ENCODE measurements at places on chromosomes 7 and 10. TPM values are rescaled to one million over a fixed set of nuclear protein-coding genes. Genes with fewer than 3 reads are reported as not detected.
A peak's percentile ranks its signal among the peaks of the same experiment; 100 is the strongest.

ZPBP gene
- total RNA-seq = not detected

EPO gene
- not detected for total RNA-seq

PPP1R3C gene
- total RNA-seq = not detected

ECHDC3 gene
- 2.0 TPM for total RNA-seq

FAM221A gene
- total RNA-seq = 12.3 TPM

TMEM176B gene
- 1.2 TPM for total RNA-seq

- no peak overlapping the region for H3K27ac ChIP-seq
- H3K27me3 ChIP-seq = peaks cover 7% of the 10 kb centered on the region
- no peaks in the 10 kb centered on the region for H3K36me3 ChIP-seq
- H3K4me3 ChIP-seq = no peak overlapping the region
- DNase-seq = no peak
These were observed 26.2 kb upstream of the C10orf90 start for GRCh38 chr10:126696684-126697083.

- H3K4me3 ChIP-seq = no peak overlapping the region
- no peak for DNase-seq
- no peak overlapping the region for H3K27ac ChIP-seq
- H3K4me1 ChIP-seq = peaks cover 33% of the 10 kb centered on the region
- H3K27me3 ChIP-seq = no peaks in the 10 kb centered on the region
- no peaks in the 10 kb centered on the region for H3K36me3 ChIP-seq
These were observed 61.1 kb downstream of the CNOT4 start for GRCh38 chr7:135448753-135449152.

- no peak overlapping the region for H3K4me3 ChIP-seq
- no peak overlapping the region for H3K27ac ChIP-seq
- H3K4me1 ChIP-seq = no peaks in the 10 kb centered on the region
- H3K27me3 ChIP-seq = no peaks in the 10 kb centered on the region
- no peaks in the 10 kb centered on the region for H3K36me3 ChIP-seq
- DNase-seq = no peak
These were observed 248.4 kb upstream of the HGF start for GRCh38 chr7:82018226-82018625.

DNA sequence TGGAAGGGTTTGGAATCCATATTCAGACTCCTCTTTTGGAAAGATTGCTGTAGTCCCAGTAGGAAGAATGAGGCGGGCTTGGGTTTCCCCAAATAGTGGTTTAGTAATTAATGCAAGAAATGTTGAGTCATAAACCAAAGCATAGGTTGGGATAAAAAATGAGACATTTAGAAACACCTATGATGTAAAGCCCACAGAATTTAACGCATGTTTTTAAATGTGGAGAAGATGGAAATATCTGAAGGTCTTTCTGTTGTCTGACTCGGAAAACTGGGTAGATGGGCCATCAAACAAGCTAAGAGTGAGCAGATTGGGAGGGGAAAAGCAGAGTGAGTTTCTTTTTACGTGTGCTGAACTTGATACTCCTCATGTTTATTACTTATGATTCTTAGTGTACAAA, 62.2 kb downstream of the LANCL2 start:
- no peaks in the 10 kb centered on the region for H3K27me3 ChIP-seq
- no peak overlapping the region for H3K4me3 ChIP-seq
- peaks cover 8% of the 10 kb centered on the region for H3K36me3 ChIP-seq
- peaks cover 21% of the 10 kb centered on the region for H3K4me1 ChIP-seq
- no peak for DNase-seq
- peak overlapping the region; percentile 42 for H3K27ac ChIP-seq

GRCh38 chr10:11088709-11089108, 71.0 kb downstream of the CELF2 start:
- peaks cover 12% of the 10 kb centered on the region for H3K4me1 ChIP-seq
- H3K36me3 ChIP-seq = no peaks in the 10 kb centered on the region
- H3K4me3 ChIP-seq = no peak overlapping the region
- no peak overlapping the region for H3K27ac ChIP-seq
- no peaks in the 10 kb centered on the region for H3K27me3 ChIP-seq
- no peak for DNase-seq

DNA sequence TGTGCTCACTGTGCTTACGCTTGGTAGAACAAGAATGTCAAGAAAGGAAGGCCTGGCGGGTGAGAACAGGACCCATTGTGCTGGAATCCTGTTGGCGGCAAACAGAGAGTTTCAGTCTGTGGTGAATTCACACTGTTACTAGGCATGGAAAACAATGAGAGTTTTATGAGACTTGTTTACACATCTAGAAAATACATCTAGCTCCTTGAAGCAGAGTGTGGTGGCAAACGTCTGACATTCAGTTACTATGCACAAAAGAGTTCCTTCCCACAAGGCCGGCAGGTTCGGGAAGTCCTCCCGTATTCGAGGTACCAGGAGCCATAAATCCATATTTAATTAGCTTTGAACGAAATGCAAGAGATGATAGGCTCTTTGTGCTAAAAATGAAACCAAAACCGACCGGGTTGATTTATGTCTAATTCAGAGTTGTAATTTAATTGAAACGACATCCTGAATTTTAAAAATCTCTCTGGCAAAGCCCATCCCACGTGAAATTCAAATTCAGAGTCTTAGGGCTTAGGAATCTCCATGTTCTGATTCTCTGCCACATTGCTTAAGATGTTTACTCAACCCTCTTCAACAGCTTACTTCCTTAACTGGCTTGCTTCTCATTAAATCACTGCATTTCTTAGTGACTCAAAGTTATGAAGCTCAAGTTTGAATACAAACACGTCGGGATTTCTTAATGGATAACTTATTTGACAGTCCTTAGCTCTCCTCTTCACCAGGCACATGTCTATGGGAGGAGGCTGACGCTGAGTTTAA, 299.9 kb upstream of the PITRM1 start:
- H3K36me3 ChIP-seq = no peaks in the 10 kb centered on the region
- H3K4me3 ChIP-seq = peak overlapping the region; percentile 62
- peaks cover 5% of the 10 kb centered on the region for H3K27me3 ChIP-seq
- H3K4me1 ChIP-seq = peaks cover 33% of the 10 kb centered on the region

DNA sequence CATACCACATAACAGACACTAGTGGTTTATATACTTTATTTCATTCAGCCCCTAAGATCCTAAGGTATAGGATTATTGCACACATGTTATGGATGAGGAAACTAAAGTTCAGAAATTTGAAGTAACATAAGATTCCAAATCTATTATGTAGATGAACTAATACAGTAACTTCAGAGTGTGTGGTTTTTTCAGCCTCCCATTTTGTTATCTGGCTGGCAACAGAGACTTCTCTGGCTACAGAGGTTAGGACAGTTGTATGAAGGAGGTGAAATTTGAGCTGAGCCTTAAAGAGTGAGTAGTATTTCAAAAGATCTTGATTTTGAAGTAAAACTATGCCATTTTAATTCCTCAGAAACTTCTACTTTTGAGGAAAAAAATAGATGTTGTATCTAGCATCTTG, 125.4 kb downstream of the MAPK8 start:
- H3K4me1 ChIP-seq = no peaks in the 10 kb centered on the region
- no peak overlapping the region for H3K4me3 ChIP-seq
- no peak overlapping the region for H3K27ac ChIP-seq
- peaks cover 10% of the 10 kb centered on the region for H3K36me3 ChIP-seq

GRCh38 chr7:36295090-36295489, 94.6 kb upstream of the ANLN start:
- no peaks in the 10 kb centered on the region for H3K36me3 ChIP-seq
- peaks cover 5% of the 10 kb centered on the region for H3K27me3 ChIP-seq
- no peak overlapping the region for H3K27ac ChIP-seq
- peaks cover 12% of the 10 kb centered on the region for H3K4me1 ChIP-seq
- no peak for DNase-seq
- no peak overlapping the region for H3K4me3 ChIP-seq

DNA sequence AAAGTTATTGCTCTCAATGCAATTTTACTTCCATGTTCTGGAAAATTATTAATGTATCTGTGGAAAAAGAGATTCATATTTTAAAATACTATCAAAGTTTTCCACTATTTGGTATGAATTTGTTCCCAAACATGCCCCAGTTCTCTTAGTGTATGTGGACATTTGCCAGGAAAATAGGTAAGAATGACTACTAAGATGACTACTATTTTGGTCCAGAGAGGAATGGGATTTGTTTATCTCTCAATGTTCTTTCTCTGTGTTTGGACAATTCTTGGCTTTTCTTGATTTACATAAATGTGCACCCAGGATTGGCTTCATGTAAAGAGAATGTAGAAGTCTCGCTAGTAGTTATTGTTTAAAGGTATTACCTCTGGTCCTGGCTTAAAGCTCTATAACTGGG, 60.3 kb upstream of the POT1 start:
- no peak overlapping the region for H3K4me3 ChIP-seq
- no peak overlapping the region for H3K27ac ChIP-seq
- DNase-seq = no peak
- no peaks in the 10 kb centered on the region for H3K27me3 ChIP-seq
- peaks cover 4% of the 10 kb centered on the region for H3K36me3 ChIP-seq
- no peaks in the 10 kb centered on the region for H3K4me1 ChIP-seq

GRCh38 chr7:132757783-132758182, 181.5 kb upstream of the PLXNA4 start:
- H3K4me3 ChIP-seq = no peak overlapping the region
- H3K27me3 ChIP-seq = no peaks in the 10 kb centered on the region
- H3K27ac ChIP-seq = no peak overlapping the region

DNA sequence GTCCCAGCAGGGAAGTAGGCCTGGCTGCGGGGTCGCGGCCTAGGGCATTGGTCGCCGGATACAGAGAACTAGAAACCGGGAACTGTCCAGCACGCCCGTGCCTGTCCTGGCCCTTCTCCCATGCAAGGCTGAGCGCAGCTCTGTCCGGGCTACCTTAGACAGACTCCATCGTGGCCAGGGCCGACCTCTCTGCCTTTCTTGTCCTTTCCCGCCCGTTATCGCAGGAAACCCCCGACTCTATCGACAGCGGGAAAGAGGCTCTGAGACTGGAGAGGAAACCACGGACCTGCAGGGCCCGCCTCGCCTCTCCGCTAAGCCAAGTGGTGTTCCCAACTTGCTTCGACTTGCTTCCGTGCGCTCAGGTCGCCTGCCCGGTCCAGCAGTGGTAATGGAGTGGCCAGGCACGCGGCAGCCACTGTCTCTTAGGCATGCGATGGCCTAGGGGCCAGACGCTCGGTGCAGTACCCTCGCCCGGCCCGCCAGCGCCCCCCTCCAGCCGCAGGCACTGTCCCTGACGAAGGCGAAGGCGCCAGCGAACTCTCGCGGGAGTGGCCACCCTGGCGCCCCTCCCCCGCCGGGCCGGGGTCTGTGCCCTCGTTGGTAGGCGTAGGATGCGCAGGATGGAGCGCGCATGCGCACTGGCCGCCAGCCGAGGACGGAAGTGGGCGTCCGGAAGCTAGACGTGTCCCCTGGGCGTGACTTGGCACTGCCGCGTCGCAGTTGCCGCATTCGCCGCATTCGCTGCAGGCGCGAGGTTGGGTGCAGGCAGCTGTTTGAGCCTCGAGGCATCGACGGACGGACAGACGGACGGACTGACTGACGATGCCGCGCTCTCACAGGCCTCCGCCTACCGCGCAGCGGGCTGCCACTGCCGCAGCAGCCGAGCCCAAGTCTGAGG, 54.4 kb downstream of the MCMBP start:
- peaks cover 6% of the 10 kb centered on the region for H3K36me3 ChIP-seq
- no peak overlapping the region for H3K27ac ChIP-seq
- peak; percentile 70 for DNase-seq
- H3K4me1 ChIP-seq = peaks cover 25% of the 10 kb centered on the region

DNA sequence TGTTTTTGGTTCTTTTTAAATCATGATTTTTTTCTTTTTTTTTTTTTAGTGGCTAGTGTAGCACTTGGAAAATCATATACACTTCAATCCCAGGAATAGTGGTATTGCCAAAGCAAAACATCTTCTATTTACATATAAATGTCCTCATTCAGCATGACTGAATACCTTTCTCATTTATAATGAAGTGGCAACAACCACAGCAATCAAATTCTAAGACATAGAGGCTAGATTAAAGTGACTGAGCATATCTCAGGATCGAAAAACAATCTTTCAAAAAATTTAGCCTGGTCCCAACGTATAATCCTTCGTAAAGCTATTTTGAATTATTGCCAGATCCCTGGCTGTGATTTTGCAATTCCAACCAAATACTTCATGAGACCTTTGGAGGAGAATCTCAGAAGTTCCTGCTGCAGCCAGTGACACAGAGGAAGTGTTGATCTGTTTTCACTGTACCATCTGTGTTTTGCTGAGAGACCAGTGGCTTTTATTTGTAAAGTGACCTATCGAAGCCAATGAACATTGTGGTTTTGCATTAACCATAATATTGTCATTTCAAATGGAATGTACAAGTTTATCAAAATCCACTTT, 29.8 kb upstream of the SP8 start:
- no peak for DNase-seq
- H3K4me1 ChIP-seq = no peaks in the 10 kb centered on the region
- no peak overlapping the region for H3K4me3 ChIP-seq

DNA sequence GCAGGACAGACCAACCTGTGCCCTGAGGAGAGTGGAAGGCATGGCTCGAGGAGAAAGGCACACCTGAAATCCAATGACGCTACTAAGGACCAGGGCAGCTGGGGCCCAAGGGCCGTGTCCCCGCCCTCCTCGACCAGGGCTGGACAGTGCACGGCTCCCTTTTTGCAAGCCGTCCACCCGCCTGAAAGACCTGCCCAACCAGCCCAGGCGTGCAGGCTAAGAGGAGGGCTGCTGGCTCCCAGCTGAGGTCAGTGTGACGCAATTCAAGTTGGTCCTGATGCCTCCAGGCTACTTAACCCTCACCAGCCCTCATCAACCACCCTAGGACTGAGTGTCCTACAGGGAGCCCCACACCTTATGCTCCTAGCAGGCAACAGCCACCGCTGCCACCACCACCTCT, 69.3 kb downstream of the DLG5 start:
- H3K36me3 ChIP-seq = no peaks in the 10 kb centered on the region
- H3K4me1 ChIP-seq = peaks cover 8% of the 10 kb centered on the region
- H3K4me3 ChIP-seq = no peak overlapping the region
- no peaks in the 10 kb centered on the region for H3K27me3 ChIP-seq

- H3K27me3 ChIP-seq = no peaks in the 10 kb centered on the region
- no peak overlapping the region for H3K27ac ChIP-seq
- no peaks in the 10 kb centered on the region for H3K4me1 ChIP-seq
- no peak overlapping the region for H3K4me3 ChIP-seq
- no peak for DNase-seq
These were observed 72.1 kb upstream of the TRIM24 start for GRCh38 chr7:138387755-138388475.

DNA sequence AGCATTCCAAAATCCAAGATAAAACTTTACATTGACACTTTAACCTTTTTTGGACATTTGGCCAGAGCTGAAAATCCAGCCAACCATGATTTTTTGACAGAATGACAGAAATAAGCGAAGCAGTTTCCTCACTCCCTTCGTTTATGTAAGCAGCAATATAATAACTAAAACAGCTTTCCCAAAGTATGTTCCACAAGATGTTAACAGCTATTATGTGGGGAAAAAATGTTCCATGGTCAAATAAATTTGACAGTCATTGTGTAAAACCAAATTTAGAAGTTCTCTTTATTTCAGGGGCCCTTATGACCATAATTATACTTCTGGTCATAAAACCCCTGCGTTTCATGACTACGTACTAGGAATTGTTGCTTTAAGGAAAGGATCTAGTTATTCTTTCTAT, 416.5 kb downstream of the MAGI2 start:
- DNase-seq = no peak
- no peaks in the 10 kb centered on the region for H3K4me1 ChIP-seq
- no peaks in the 10 kb centered on the region for H3K36me3 ChIP-seq
- no peaks in the 10 kb centered on the region for H3K27me3 ChIP-seq

Data from natural killer cell treated with Interleukin-12 subunit alpha and Interleukin-12 subunit beta and Interleukin-15 and Interleukin-18, amount 100 ng/mL, for 72 hours (primary cell).